ENCODE measurements at places on chromosomes 3 and 15.

DNA sequence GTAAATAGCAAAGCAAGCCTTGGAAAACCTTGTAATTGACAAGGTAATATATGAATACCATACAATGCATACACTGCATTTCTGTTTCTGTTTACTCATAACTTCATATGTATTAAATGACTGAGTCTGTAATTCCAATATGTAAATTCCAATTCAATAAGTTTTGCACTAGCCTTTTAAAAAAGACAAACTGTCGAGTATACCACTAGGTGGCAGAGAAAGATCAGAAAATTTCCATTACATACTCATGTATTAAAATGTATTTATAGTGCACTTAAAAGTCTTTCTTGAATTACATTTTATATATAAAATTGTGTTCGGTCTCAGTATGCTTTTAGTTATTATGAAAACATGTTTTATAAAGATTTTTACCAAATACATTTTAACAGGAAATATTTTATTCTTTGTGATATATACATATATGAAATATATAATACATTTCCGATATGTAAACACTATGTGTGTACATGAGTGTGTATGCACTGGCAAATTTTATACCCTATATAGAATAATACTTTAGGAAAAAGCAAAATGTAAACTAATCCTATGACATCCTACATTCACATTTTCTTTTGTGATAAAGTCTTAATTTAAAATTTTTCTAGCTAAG lies 216.8 kb downstream of the VGLL3 start:
- DNase-seq, result peak; percentile 33

DNA sequence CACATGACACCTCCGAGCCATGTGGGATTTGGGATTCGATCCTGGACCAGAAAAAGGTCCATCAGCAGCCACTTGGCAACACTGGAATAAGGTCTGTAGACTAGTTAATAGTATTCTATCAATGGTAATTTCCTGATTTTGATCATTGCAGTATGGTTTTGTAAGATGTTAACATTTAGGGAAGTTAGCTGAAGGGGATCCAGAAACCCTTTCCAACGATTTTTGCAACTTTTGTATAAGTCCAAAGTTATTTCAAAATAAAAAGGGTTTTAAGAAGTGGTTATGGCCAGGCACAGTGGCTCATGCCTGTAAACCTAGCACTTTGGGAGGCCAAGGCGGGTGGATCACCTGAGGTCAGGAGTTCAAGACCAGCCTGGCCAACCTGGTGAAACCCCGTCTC lies 10.2 kb downstream of the BDH1 start:
- DNase-seq, result no peak

DNA sequence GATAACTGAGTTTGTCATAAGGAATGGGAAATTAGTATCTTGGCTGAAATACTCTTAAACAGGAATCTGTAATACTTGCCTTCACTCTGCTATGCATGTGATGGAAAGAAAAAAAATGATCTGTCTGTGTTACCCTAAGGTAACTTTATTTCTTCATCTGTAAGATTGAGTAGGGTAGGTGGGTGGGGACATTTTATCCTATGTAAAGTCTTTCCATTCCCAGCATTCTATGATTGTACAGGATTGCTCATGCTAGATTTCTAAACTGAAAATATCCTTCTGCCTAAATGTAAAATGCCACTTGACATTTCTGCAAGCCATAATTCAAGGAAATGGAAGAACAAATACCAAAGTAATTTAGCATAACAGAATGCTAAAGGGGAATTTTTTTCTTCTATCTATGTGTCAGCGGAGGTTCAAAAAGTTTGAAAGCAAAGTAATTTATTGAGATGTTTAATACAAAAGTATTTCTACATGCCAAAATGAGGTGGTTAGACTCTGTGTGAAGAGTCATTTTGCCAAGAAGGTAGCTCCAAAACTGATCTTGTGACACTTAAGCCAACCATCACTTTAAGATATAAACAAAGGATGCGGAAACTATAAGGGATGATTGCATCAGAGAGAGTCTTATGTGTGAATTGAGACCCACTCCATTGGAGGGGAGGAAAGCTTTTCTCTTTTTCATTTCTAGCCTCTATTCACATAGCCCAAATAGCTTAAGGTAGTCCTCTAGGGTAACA lies 46.6 kb upstream of the SERPINI2 start:
- DNase-seq, result no peak

DNA sequence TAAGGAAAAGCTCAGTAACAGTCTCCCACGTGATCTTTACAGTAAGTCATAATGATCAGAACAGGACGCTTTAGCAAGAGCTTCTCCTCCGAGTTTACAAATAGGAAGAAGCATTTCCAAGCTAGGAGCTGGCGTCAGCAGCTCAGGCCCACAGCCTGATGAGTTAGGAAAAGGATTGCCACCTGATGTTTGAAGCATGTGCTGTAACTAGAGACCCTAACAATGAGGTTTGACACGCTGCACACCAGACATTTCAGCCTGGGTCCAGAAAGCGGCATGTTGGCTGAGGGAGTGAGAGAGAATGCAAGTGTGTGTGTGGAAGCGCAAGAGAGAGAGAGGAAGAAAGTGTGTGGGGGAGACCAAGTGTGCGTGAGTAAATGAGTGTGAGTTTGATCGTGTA lies 47.3 kb downstream of the TLE3 start:
- no peak for DNase-seq

GRCh38 chr3:33194303-33194702 lies 24.3 kb downstream of the SUSD5 start:
- no peak for DNase-seq

GRCh38 chr3:127706312-127706711 lies 33.6 kb downstream of the ABTB1 start:
- DNase-seq, result no peak

DNA sequence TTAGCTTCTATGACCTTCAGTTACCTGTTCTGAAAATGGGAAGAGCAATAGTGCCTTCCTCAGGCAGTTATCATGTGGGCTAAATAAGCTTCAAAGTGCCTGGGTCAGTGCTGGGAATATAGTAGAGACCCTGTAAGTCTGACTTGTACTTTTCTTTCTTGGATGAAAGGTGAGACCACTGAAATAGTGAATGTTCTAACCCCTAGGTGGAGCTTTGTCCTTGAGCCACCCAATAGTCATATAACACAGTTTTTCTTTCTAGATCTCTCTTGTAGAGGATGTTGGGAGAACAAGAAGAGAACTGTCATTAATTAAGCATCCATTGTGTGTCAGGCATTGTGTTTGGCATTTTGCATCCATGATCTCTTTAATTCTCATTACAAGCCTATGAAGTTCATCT lies 13.0 kb upstream of the BFSP2 start:
- no peak for DNase-seq

DNA sequence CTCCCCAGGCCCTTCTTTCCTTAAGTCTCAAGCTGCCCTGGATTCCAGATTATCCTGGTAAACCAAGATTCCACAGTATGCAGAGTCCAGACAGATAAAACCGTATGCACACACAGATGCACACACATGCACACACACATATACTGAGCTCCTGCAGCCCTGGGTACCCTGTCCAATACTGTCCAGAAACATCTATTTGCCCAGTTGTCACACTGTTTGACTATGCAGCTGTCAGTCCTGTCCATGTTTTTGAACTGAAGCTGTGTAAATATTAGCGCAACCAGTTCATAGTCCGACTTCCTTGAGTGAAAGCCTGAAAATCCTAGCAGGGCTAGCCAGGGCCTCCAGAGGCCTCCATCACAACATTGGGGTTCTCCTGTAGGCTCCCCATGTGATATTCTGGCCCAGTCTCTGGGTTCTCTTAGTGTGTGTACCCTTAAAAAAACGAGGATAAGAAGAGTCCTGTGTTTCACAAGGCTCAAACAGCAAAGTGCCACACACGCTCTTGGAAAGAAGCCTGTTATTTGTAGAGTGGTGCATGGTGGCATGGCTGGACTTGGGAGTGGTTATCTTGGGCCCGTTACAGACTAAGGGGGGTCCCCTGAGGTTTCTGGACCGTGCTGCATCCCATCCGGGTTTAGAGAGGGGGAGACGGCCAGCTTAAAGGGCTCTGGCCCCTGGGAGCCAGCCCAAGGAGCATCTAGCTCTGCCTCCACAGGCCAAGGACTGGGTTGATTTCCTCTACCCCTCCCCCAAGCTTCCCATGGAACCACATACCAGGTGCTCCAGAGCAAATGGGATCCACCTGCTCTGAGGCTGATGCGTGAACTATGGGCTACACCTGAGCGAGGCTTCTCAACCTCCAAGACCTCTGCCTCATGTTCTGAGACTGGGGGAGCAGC lies 108.3 kb downstream of the IQSEC1 start:
- no peak for DNase-seq

DNA sequence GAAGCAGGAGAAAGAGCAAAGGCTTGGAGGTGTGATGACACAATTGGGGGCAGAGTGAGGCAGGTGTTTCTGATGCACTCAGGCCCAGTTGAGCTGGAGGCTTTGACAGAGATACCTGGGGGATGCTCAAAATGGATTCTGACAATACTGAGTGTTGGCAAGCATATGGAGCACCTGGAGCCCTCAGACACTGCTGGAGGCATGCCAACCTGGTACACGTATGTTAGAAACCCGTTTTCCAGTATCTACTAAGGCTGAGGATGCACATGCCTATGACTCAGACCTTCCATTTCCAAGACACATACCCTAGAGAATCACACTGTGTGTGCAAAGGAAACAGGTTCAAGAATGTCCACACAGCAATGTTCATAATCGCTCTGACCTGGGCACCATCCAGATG lies 58.7 kb downstream of the WNT7A start:
- no peak for DNase-seq

GRCh38 chr15:85625856-85626255 lies 168.9 kb downstream of the KLHL25 start:
- DNase-seq, result peak; percentile 49

DNA sequence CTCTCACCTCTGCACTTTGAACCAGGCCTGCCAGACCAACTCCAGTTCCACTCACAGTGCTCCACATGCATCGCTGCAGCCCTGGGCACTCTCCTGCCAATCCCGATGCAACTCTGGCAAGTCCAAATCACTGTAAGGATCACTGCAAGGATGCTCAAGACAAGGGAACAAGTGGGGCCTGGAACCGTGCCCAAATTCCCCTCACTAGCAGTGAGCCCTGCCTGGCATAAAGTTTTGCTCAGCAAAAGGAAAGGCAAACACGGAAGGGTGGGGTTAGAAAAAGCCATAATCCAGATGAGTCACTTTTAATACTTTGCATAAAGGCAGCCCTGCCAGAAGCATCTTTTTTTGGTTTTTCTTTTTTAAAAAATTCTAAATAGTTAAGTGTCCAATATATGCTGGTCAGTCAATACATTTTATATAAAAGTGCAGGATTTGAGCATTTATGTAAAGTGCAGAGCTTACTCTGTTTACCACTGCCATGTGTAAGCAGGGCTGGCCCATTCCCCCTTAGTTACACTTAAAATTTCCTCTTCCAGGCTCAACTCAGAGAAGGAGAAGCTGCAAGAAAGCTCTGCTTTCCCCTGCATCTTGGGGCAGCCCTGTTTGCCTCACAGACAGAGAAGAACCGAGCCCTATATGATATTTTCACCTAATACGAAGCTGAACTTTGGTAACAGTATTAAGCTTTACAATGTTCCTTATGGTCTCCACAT lies 102.2 kb downstream of the CD47 start:
- peak; percentile 67 for DNase-seq

DNA sequence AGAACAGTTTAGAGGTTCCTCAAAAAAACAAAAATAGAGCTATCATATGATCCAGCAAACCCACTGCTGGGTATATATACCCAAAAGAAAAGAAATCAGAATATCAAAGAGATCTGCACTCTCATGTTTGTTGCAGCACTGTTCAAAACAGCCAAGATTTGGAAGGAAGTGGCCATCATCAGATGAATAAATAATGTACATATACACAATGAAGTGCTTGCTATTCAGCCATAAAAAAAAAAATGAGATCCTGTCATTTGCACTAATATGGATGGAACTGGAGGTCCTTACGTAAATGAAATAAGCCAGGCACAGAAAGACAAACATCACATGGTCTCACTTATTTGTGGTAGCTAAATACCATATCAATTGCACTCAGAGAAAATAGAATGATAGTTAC lies 58.4 kb downstream of the SCAPER start:
- DNase-seq, result no peak

DNA sequence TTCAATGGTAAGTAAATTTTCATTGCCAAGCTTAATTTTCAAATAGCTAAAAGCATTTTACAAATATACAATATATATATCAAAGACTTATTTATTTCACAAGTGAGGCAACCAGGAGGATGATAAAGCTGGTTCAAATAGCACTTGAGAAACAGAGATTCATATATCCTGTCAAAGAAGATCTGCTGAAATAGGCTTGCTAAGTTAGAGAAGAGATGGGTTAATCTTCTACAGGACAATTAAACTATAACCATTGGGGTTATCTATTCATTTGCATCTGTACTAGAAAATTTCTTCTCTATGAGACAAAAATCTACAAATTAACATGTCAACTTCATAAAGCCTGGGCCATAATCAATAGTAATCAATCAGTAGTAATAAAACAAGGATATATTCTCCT lies 637.7 kb upstream of the UBE2E2 start:
- no peak for DNase-seq

DNA sequence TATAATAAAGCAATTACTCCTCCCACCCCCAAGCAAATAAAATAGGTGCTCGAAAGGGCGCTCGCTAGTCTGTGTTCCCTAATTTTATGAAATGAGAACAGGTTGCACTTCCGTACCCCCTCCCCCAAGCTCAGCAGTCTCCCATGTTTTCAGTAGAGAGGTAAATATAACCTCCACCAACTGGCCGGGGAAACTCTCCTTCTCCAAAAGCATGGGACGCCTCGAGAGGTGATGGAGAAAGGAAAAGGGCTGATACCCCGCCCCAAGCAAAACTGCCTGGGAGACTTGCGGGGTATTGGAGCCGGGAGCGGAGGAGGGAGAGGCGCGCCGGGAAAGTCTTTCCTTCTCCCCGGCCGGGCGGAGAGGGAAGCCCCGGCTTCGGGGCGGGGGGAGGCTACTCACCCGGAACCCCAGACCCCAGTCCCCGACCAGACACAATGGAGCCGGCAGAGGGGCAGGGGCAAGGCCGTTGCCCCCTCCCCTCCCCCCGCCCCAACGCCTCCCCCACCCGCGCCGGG lies 605 bp downstream of the DCUN1D1 start:
- DNase-seq, result peak; percentile 54

DNA sequence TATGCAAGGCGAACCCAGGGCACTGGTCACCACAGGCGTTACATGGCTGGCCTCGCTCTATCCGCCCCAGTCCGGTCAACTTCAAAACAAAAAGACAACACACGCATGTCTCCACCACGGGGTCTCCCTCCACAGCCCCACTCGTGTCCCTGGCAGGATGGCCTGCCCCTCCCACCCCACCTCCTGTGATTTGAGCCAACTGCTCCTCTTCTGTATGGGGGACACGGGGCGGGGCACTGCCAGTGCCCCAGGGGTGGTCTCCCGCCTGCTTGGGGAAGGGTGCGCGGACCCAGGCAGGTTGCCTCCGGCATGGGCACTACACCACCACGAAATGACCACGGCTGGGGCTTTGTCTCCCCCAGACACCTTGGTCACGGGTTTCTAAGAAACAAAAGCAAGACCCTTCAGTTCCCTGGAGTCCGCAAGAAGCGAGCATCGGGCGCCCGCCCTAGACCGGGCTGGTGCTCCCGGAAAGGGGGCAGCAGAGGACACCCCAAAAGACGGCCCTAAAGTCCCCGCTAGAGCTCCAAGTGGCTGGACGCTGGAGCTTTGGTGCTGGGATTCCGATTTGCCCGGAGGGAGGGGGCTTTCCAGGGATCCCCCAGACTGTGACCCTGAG lies 219.3 kb upstream of the PRICKLE2 start:
- DNase-seq, result peak; percentile 27

- no peak for DNase-seq
Observed at GRCh38 chr3:166005126-166005525, 167.9 kb upstream of the BCHE start.
